Caki2 (cell line): ENCODE measurements at places on chromosomes 6 and 20.
A peak's percentile ranks its signal among the peaks of the same experiment; 100 is the strongest.

DNA sequence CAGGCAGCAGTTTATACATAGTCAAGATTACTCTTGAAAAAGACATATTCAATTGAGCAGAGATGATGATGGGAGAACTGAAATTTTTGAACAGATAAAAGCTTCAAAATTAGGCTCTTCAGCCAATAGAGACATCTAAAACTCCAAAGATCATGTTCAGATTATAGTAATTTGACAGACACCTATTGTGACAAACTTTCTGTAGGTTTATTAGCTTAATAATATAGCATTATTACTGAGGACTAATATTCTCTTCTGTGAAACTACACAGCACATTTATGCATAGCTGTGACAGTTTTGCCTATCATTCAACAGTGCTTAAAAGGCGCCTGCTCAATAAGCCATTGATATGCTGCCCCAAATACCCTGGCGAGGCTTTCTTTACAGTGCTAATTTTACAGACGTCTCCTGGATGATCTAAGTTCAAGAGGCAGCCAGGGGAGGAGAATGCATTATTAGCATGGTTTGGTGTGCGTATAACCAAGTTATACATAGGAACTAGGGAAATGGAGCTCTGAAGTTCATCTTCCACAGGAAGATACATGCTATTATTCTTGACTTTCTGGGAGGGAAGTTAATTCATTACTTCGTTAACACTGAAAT, 21.5 kb downstream of the PLAGL1 start:
- no peak for DNase-seq

GRCh38 chr6:42335896-42336295, 115.8 kb downstream of the TRERF1 start:
- no peak for DNase-seq

GRCh38 chr20:4476903-4477500, 244.7 kb upstream of the PRND start:
- DNase-seq: peak; percentile 26

DNA sequence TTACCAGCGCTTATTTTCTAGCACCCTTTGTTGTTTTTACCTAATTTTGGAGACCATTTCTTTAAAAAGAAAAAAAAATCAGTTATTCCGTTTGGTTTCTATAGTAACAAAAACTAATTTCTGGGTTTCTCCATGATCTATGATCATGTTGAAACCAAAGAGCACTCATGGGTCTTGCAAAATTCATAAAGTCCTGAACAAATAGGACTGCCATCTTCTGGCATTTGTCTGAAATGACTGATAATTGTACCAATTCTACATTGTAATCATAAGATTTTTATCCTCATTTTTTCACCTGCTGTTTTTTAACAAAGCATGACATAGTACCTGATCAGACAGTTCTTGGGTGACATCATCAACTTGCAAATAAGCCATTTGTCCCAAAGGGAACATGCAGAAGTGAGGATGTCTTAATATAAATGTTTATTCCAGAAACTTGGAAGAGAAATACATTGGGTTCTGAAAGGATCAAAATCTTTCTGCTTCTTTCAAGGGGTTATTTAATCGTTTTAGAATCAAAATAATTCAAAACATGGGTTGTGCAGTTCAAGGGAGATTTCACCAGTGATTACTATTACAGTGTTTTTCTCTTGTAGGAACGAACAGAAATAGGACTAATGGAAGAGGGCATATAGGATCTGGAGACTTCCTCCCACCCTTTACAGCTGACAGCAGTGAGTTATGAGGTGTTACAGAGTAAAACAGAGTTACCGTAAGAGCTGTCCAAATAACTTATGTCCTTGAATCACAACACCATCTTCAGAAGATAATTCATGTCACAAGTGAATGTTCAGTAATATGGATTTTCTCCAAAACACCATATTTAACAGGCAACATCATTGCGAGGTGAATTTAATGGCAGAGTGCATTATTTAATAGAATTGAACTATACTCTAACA, 87.1 kb upstream of the GJE1 start:
- no peak for DNase-seq

DNA sequence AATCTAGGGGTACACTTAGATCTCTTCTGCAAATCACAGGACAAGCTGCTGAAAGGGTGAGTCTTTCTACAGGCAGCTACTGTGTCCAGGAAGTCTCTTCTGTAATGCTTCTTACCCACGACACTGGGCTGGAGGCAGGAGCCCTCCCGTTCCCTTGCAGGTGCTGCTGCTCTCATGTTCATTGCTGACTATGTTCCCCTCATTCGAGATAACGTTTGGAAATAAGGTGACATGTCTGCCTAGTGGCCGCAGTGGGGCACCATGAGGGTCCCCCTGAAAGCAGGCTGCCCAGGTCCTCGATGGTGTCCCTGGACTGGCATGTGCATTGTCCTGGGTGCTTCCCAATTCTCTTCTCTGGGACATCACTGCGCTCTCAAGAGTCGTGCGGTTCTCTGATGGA, 74.7 kb downstream of the SYNJ2 start:
- no peak for DNase-seq

DNA sequence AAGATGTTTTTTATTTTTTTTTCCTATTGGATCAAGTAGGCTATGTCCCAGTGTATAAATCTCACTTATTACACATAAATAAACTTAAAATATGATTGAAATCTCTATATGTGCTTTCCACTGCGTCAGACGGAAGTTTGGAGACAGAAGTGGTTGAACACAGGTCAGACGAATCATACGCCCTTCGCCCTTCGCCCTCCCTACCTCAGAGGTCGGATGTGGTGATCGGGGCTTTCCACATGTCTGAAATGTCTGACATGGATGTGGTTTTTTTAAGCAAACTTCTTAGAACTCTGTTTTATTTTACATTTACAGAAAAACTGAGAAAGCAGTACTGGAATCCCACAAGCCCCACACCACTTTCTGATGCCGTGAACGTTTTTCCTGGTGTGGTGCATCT, 344.4 kb downstream of the THBS2 start:
- DNase-seq: no peak

GRCh38 chr20:60062431-60063047, 104.3 kb downstream of the CDH26 start:
- DNase-seq: no peak
